ENCODE measurements at places on chromosomes 2 and 18. TPM values are rescaled to one million over a fixed set of nuclear protein-coding genes. Genes with fewer than 3 reads are reported as not detected.

The CPLX4 gene
- total RNA-seq = not detected

The SLC9A4 gene
- not detected for total RNA-seq

GRCh38 chr2:54560146-54560881, 104.2 kb downstream of the SPTBN1 start:
- H3K27ac ChIP-seq = peak overlapping the region; percentile 53
- H3K4me1 ChIP-seq = peaks cover 71% of the 10 kb centered on the region
- no peaks in the 10 kb centered on the region for H3K27me3 ChIP-seq
- peak overlapping the region; percentile 94 for H3K4me3 ChIP-seq
- H3K36me3 ChIP-seq = no peaks in the 10 kb centered on the region

The LONRF2 gene
- 5.2 TPM for total RNA-seq

- H3K4me3 ChIP-seq = no peak overlapping the region
- no peak for DNase-seq
- H3K27ac ChIP-seq = no peak overlapping the region
- no peaks in the 10 kb centered on the region for H3K4me1 ChIP-seq
- no peaks in the 10 kb centered on the region for H3K36me3 ChIP-seq
- peaks cover 37% of the 10 kb centered on the region for H3K27me3 ChIP-seq
Observed at GRCh38 chr2:45180779-45181178, 171.5 kb upstream of the SIX2 start.

DNA sequence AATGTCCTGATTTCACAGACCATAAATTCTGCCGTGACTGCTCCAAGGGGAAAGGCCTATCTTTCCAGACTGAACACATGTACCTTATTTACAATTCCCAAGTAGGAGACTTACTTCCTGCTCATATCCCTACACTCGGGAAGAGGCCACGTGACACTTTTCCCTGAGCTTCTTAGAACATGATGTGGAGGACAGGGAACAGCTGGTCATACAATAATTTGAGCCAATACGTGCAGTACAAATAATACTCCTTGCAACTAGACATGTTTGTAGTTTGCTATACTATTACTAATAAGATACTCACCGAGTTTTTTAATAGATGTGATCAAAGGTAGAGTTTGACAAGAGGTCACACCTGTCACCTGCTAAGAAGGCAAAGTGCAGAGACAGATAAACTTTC, 256.4 kb downstream of the SP3 start:
- H3K27ac ChIP-seq = no peak overlapping the region
- H3K4me3 ChIP-seq = no peak overlapping the region
- no peaks in the 10 kb centered on the region for H3K36me3 ChIP-seq
- peaks cover 8% of the 10 kb centered on the region for H3K4me1 ChIP-seq
- DNase-seq = no peak
- no peaks in the 10 kb centered on the region for H3K27me3 ChIP-seq

DNA sequence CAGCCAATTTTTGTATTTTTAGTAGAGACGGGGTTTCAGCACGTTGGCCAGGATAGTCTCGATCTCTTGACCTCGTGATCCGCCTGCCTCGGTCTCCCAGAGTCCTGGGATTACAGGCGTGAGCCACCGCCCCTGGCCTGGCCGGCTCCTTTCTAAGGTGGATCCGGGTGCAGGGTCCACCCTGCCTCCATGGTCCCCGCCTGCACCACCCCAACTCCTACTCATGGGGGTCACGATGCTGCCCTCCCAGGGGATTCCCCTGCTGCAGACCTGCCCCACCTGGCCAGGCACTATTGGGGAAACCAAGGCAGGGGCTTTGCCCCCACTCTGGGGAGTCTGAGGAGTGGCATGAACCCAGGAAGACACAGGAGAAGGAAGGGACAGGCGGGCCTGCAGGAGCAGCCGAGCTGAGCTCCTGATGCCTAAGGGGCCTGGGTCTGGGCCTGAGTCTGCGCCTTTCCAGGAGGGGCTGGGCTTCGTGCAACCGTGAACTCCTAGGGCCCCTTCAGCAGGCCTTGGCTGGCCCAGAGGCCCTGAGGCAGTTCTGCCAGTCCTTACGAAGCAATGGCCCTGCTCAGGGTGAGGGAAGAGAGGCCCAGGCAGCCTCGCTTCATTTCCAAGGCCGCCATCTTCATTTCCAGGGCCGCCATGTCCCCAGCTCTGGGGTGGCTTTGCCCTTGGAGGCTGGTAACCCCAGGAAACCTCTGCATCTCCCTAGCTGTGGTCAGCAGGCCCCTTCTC, 67.2 kb upstream of the SMAD7 start:
- H3K36me3 ChIP-seq = no peaks in the 10 kb centered on the region
- no peak overlapping the region for H3K27ac ChIP-seq
- H3K4me3 ChIP-seq = no peak overlapping the region

DNA sequence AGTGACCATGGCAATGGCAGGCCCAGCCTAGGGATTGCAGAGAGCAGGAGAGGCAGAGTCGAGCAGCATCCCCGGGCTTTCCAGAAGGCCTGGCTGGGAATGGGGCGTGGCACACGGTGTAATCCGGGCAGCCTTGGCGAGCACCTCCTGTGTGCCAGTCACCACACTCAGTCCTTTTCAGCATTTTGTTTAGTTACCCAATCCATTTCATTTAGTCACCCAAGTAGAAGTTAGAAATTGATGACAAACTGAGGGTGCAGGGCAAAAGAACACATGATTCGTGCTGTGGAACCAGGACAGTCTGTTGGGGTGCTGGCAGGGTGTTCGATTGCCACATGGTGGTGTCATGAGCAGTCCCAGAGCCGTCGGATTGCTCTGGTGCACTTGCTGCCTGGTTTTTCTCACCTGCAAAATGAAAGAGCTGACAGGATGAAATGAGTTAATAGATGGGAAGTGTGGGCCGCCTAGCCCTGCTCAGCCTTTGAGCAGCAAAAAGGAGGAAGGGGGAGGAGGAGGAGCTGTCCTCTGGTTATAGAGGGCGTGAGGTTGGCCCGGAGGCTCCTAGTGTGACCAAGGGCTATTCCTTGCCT, 299.4 kb downstream of the AGAP1 start:
- peaks cover 4% of the 10 kb centered on the region for H3K4me1 ChIP-seq
- H3K4me3 ChIP-seq = no peak overlapping the region
- peaks cover 3% of the 10 kb centered on the region for H3K36me3 ChIP-seq

- H3K36me3 ChIP-seq = no peaks in the 10 kb centered on the region
- H3K27me3 ChIP-seq = peaks cover 17% of the 10 kb centered on the region
Observed at GRCh38 chr2:100754951-100755350, 65.0 kb upstream of the NPAS2 start.

DNA sequence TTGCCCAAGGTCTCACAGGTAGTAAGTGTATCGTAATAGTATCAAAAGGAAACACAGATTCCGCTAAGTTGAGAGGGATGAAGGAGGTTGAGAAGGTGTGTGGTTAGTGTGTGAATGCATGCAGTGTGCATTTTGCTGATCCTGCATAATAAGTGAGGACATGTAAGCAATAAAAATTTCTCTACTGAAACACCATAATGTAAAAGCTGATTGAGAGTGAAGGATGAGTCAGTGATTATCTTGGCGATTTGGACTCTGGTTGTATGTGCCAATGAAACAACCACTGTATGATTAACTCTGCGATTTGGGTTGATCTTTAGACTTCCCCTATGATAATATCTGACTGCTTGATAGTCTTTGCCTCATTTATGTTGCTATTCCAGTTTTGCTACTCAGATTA, 16.7 kb upstream of the ADGRF3 start:
- H3K4me3 ChIP-seq = no peak overlapping the region
- no peak overlapping the region for H3K27ac ChIP-seq
- H3K27me3 ChIP-seq = no peaks in the 10 kb centered on the region
- no peak for DNase-seq

All from neural crest cell (in vitro differentiated cells).